ENCODE measurements at places on chromosomes 16 and 17.
A peak's percentile ranks its signal among the peaks of the same experiment; 100 is the strongest.

GRCh38 chr17:44767493-44767892, 8.7 kb downstream of the ADAM11 start:
- no peak for DNase-seq

DNA sequence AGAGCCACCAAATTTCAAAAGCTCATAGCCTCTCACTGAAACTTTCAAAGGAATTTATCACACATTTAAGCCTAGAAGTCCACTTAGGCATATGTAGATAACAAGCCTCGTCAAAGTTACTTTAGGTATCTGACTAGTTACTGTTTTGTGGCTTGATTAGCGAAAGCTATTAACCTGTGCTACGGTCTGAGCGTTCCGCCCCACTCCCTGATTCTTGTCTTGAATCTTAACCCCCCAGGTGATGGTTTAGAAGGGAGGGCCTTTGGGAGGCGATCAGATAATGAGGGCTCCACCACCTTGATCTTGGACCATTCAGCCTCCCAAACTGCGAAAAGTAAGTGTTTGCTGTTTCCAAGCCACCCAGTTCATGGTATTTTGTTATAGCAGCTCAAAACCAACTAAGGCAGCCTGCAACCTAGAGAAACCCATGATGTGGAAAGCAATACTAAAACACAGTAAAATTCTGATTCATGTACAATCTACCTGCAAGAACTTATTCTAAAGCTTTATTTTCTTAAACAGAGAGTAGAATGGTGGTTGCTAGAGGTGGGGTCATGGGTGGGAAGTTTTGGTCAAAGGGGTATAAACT, 7.1 kb downstream of the HSDL1 start:
- DNase-seq, result no peak

DNA sequence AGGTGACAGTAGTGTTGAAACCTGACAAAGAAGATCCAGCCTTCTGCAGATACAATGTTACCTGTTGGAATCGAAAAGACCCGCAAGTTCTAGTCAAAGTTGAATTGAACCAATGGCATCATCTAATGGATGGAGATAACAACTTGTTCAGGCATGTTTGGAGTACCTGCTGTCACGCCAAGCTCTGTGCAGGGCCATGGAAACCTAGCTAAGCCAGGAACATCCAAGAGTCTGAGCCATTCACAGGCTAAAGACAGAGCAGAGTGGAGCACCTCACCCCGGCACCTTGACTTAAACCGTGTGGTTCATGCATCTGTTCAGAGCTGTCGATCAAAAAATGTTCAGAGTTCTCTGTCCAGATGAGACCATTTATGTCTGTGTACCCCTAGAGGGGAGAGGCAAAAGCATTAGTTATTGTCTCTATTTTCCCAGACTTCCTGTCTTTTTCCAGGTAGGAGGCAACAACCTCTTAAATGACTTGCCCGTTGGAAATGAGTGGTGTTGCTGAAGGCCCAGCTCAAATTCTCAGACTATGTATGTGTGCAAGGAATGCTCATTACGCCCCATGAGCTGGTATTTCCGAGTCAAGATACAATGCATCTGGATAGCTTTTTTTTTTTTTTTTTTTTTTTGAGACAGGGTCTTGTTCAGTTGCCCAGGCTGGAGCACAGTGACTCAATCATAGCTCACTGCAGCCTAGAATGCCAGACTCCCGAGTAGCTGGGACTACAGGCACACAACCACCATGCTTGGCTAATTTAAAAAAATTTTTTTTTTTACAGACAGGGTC, 44.9 kb upstream of the XYLT1 start:
- DNase-seq, result no peak

GRCh38 chr16:50778284-50779163, 36.6 kb downstream of the CYLD start:
- DNase-seq, result no peak

DNA sequence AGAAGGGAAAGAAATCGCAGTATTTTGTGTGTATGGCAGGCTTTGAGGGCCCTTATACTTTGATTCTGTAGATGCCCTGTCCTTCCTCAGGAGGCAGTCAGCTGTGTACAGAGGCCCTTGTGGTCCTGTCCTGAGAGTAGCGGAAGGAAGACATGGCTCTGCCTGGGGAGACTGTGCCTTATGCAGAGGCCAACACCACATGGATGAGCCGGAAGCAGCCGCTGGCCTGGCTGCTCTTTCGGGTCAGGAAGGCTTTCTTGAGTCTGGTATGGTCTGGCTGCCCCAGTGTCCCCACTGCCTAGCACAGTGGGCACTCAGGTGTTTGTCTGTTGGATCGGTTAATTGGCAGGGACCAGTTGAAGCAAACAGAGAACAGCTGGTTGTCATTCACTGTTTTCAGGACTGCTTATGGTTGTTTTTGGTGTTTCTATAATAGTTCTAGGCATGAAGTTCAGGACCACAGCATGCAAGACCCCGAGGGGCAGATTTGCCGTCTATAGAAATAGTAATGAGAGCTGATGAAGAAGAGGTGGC, 12.4 kb downstream of the USP10 start:
- DNase-seq, result no peak

- no peak for DNase-seq
Observed at GRCh38 chr16:27722207-27722606, 172.3 kb downstream of the KATNIP start.

- DNase-seq, result no peak
Observed at GRCh38 chr16:2821487-2822157, 4.6 kb downstream of the PRSS21 start.

DNA sequence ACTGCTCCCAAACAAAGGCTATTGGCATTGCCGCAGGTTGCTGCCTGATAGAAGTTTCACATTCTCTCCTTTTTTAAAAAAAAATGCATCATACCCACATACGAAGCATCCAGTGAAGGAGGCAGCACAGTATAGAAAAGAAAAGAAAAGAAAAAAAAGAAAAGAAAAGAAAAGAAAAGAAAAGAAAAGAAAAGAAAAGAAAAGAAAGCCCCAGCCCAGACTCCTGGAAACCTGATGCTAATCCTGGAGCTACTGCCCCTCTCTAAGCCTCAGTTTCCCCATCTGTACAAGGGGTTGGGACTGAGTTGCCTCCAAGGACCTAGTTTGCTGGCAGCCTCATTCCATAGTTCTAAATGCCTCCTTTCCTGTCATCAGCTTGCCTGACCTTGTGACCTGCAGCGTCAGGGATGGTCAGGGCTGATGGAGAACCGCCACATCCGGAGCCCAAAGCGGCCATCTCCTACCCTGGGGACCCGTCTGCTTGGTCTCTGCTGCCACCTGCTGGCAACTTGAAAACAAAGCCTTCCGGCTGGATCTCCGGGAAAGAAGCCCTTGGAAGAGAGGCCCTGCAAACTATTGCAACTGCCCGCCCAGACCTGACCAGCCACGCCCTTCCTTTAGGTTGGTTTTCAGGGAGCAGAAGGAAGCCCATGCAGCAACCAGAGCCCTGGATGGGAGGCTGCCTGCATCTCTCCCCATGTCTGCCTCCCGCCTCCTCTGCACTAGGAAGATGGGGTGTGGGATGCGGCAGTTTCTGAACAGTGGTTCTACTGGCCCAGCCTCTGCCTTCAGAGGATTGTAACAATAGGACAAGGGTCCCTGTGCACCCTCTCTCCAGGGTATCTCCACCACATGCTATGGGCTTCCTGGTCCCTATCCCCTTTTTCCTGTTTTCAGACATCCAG, 13.0 kb downstream of the AIPL1 start:
- peak; percentile 63 for DNase-seq

DNA sequence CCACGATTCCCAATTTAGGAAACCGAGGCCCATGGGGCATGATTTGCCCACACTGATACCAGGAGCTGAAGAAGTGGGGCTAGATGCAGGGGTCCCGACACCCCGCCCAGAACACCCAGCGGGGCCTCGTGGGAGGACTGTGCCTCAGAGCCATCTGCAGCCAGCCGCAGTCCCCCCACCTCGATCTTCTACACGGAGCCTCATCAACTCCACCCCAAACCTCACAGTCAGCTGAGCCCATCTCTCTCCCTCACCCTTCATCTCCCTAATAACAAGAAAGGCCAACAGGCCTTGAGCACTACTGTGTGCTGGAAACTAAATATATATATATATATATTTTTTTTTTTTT, 4.2 kb downstream of the ITGAE start:
- DNase-seq, result peak; percentile 21

GRCh38 chr16:57379579-57379978, 7.3 kb downstream of the CX3CL1 start:
- no peak for DNase-seq

DNA sequence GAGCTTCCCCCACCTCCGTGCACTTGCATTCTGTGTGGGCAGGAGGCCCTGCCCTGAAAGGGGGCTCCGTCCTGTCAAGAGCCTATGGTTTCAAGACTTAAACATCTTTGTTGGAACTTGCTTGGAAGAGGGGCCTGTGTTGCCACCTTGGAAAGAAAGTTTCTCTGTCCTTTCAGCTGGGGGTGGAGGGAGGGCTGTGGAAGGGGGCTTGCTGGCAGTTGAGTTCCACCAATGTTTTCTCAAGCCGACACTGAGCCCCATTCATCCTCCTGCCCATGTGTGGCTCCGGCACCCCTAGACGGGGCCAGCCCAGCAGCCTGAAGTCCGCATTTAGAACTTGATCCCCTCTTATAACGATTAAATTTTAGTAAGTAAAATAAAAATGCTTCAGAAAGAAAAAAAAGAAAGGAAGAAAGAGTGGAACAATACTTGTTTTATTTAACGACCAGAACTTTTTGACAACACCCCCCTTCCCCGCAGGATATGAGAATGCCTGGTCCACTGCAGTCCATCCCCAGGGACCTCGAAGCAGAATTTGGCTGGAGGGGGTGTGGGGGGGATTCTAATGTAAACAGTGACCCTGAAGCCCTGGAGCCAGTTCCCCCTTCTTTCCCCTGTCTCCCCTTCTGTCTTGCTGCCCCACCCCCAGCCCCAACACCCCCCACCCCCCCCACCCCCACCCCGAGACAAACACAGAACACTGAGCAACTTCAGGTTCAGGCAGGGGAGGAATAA, 26.9 kb upstream of the CLEC18A start:
- DNase-seq, result no peak

DNA sequence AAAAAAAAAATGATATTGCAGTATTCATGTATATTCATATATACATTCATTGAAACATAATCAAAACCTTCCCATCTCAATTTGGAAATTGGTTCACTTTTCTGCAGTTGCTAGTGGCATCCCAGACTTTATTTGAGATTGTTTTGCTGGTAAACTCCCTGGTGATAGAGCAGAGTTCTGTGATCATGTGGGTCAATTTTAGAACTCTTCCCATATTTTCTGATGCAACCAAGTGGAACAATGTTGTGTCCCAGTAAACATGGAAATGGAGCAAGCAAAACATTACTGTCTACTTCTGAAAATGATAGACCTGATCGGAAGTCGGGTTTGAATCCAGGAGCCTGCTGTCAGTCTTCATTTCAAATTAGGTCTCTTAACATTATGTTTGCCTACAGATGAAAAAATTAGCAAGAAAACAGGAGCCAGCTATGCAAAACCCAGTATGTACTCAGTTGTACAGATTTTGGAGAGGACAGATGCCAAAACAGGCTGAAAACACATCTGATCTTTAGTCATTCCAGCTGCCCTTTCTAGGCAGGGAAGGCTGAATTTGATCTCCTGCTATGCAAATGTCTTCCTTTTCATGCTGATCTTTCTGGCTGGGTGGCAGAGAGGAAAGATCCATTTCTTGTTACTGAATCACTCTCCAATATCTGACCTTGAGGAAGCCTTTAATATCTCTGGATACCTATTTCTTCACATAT, 786.6 kb upstream of the SOX9 start:
- DNase-seq, result no peak

- no peak for DNase-seq
Observed at GRCh38 chr16:57051696-57052228, 40.6 kb upstream of the CPNE2 start.

- no peak for DNase-seq
Observed at GRCh38 chr16:52834736-52835465, 217.8 kb downstream of the CHD9NB start.

- no peak for DNase-seq
Observed at GRCh38 chr17:32283745-32284201, 18.1 kb downstream of the RHBDL3 start.

- no peak for DNase-seq
Observed at GRCh38 chr17:35245196-35245486, 2.3 kb downstream of the SLFN5 start.

DNA sequence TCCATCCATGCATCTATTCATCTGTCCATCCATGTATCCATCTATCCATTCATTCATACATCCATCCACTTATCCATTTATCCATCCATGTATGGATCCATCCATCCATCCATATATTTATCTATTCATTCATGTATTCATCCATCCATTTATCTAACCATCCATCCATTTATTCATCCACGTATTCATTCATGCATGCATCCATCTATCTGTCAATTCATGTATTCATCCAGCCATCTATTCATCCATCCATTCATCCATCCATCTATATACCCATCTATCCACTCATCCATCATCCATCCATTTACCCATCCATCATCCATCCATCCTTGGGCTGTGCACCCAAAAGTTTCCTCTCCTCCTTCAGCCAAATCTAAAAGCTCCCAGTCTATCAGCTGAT, 43.4 kb downstream of the GDE1 start:
- no peak for DNase-seq
